Stimulated activated CD4-positive, alpha-beta T cell treated with anti-CD3 and anti-CD28 coated beads, Interleukin-4, amount 100 ng/mL, for 4 hours (primary cell): ENCODE measurements at places on chromosomes 5 and 9.
A peak's percentile ranks its signal among the peaks of the same experiment; 100 is the strongest.

DNA sequence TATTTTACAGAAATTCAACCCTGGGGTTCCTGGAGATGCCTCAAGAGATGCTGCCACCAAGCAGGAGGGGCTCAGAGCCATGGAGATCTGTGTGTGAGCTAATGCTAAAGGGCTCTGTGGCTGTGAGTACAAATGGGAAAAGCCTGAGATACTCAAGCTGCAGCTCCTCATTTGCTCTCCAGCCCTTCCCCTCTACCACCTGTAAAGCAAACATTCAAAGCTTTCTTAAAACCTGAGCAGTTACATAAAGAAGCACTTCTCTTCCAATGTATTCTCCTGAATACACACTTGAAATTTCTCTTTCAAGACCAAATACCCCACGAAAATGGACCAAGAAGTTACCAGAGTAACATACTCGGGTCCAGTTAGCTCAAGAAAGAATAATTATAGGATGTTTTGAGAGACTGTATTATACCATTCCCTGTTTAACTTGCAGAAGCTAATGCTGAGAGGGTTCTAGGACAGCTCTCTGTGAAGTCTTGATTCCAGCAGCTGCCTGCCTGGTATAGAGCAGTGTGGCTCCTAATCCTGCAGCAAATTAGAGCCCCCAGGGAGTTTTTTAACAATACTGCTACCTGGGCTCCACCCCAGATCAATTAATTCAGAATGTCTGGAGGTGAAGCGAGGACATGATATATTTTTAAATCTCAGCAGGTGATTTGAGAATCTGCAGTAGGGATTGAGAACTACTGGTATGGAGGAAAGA lies 21.1 kb downstream of the RGS7BP start:
- DNase-seq = no peak

- no peak for DNase-seq
Measured at GRCh38 chr5:14331386-14331781, 188.2 kb downstream of the TRIO start.

GRCh38 chr5:38795986-38796741 lies 49.6 kb upstream of the OSMR start:
- DNase-seq = no peak

- no peak for DNase-seq
Measured at GRCh38 chr5:153660919-153661318, 170.4 kb downstream of the GRIA1 start.

GRCh38 chr5:55927861-55928655 lies 66.7 kb downstream of the IL6ST start:
- no peak for DNase-seq

DNA sequence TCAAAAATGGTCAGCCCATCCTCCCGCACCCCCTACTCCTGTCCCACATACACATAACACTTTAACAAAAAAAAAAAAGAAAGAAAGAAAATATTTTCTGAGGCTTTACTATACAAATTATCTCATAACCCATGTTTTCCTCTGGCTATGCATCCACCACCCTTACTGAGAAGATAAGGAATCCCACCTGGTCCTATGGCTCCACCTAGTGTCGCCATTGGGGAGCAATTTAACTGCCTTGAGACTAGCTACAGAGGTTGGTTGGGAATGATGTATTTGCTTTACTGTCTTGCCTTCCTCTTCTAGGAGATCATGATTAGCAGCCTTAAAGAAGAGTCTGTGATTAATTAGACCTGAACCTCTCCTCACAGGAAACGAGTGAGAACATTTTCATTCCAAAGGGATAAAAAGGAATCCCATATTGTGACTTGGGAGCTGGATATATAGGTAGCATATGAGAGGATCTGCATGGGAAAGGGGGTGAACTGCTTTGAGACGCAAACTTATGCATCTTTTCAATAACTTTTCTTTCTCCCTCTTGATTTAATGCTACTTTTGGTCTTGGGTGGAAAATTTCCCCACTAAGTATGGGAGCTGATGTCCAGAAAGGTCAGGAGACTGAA lies 77.7 kb upstream of the SELENOP start:
- peak; percentile 52 for DNase-seq

DNA sequence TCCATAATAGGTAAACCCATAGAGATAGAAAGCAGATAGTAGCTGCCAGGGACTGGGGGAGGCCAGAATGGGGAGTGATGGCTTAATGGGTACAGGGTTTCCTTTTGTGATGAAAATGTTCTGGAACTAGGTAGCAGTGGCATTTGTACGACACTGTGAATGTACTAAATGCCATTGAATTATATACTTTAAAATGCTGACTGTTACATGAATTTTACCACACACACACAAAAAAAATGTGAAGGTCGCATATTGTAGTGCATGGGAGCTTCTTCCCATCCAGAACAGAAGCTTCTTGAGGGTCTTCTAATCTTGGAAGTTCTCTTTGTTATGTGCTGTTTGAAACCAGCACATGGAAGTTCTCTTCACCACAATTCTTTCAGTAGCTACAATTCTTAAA lies 19.9 kb upstream of the ANP32B start:
- DNase-seq = no peak

DNA sequence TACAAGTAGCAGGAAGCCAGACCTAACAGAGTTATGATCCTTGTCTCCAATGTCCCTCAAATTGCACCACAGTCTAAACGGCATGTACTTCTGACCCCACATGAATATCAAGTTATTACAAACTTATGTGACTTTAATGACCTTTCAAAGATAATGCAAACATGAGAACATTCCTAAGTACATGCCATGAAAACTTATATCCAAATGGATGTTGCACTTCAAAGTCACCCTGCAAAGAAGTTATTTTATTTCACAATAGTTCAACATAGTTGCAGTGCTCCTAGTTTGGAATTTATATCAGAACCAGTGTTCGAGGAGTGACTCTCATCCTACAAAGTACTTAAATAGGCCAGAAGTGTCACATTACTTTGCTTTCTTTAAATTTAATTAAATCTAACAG lies 41.2 kb upstream of the ITGA1 start:
- DNase-seq = no peak

- DNase-seq = no peak
Measured at GRCh38 chr5:104955479-104955878, 1392.9 kb upstream of the NUDT12 start.

DNA sequence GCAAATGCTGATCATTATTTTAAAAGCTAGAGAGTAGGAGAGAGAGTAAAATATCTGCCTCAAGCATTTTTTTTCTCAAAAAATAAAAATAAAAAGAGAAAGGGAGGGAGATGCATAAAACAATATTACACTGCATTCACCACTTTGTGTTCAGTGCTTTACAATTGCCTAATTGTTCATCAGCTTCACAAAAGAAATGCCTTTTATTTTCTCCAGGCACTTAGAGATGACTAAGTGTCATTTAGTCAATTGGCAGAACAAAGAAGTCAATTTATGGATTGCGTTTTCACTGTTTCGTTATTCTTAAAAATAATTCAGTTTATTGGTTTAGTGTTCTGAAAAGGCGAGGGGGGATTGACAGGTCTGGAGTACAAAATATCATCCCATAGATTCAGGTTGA lies 232.5 kb upstream of the CCNH start:
- DNase-seq = no peak

DNA sequence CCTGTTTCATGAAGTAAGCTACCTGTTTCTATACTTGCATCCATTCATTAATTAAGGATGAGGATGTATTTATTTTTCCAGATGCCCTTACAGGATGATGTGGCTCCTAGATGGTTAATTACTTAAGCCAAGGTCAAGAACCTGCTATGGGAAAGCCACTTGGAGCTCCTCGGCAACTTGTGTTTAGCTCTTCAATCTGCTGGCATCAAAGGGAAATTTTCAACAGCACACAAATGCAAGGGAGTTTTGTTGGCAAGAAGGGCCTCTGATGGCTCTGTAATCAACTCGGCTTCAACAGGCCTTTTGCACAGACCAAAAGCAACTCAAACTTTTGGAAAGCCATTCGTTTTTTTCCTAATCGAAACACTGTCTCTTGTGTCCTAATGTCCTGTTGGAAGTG lies 125.3 kb downstream of the EFNA5 start:
- DNase-seq = no peak

GRCh38 chr5:10987925-10988504 lies 227.0 kb upstream of the DAP start:
- DNase-seq = peak; percentile 41

GRCh38 chr5:104859437-104859836 lies 1296.8 kb upstream of the NUDT12 start:
- DNase-seq = no peak

- DNase-seq = no peak
Measured at GRCh38 chr9:129774791-129775447, 22.1 kb upstream of the PTGES start.

DNA sequence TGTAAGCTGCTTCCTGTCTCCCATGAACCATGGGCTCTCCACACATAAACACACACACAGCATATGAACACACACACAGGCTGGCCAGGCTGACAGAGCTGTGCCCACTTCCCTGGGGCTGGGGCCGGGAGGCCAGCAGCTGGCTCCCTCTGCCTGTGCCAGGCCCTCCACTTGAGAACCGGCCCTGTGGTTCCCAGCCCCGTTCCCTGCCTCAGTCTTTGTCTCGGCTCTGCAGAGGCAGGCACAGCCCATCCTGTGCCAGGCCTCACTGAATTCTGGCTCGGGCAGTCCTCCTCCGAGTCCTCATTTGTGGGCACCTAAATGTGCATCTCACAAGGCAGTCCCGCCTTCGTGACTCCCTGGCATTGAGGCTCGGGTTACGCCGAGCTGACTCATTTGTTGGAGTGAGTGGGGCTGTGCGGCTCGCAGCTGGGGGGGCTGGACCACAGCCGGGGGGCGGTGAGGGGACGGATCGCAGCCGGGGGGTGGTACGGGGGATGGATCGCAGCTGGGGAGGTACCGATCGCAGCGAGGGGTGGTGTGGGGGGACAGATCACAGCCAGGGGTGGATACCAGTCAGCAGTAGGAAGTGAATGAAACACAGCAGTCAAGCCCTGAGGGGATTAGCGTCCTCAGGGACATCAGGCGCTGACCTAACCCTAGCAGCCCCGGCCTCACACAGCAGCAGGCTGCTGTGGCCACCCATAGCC lies 72.3 kb downstream of the PSMB7 start:
- DNase-seq = no peak

DNA sequence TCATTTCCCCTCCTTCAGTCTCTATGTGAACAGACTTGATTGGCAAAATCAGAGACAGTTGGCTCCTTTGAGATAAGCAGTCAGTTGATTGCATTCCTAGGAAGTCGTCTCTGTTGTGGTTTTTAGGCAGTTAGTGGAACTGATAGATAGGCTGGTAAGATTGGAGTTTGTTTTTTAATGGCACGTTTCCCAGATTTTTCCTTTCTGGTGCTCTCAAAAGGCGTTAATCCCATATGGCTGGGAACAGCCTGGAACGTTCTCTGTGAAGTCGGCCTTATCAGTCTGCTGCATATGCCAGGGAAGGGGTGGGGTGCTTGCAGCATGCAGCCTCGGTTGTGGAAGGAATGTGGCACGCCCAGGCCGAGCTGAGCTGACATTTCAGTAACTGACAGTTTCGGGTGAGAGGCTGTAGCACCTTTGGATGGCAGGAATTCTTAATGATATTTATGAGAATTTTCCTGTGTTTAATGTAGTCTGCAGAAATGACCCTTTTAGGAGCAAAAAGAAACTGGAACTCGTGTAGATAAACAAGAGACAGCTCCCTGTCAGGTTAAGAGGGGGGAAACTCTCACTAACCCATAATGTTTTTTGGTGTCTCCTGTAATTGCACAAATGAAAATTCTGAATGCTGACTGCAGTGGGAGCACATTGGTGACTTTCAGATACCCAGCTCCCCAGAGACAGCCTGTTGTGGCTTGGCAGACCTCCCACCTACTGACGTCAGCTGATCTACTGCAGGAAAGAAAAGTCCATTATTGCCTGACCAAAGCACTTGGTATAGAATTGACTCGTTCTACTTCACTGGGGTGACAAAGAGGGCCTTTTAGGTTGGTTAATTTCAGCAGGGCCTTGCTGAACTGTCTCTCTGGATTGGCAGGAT lies 6.3 kb downstream of the SPTAN1 start:
- DNase-seq = peak; percentile 19

GRCh38 chr5:67065237-67065636 lies 131.4 kb downstream of the CD180 start:
- no peak for DNase-seq
